ENCODE measurements at places on chromosomes 11 and 22. TPM values are rescaled to one million over a fixed set of nuclear protein-coding genes. Genes with fewer than 3 reads are reported as not detected.

The TOLLIP gene
- 49.1 TPM for total RNA-seq

The OR5A1 gene
- total RNA-seq = not detected

The OR52E8 gene
- total RNA-seq = not detected

The OR51I1 gene
- 0.42 TPM for total RNA-seq

The PAX6 gene
- not detected for total RNA-seq

The APOA4 gene
- total RNA-seq = not detected

The TRMT112 gene
- 139 TPM for total RNA-seq

The VSIG2 gene
- 3.8 TPM for total RNA-seq

The SLC7A4 gene
- total RNA-seq = not detected

The NRGN gene
- total RNA-seq = 33.2 TPM

The MYO18B gene
- total RNA-seq = 19.9 TPM

The LGR4 gene
- 19.5 TPM for total RNA-seq

The KCNE3 gene
- 3.8 TPM for total RNA-seq

The OR2D2 gene
- total RNA-seq = not detected

The ACTN3 gene
- total RNA-seq = 3.0 TPM

The FAM181B gene
- 1.7 TPM for total RNA-seq

The ADM2 gene
- 0.54 TPM for total RNA-seq

The API5 gene
- total RNA-seq = 67.7 TPM

The FREY1 gene
- 0.65 TPM for total RNA-seq

The PATE2 gene
- not detected for total RNA-seq

Measured in aorta (tissue), 5 donors.